ENCODE measurements at places on chromosomes 11 and 22.

DNA sequence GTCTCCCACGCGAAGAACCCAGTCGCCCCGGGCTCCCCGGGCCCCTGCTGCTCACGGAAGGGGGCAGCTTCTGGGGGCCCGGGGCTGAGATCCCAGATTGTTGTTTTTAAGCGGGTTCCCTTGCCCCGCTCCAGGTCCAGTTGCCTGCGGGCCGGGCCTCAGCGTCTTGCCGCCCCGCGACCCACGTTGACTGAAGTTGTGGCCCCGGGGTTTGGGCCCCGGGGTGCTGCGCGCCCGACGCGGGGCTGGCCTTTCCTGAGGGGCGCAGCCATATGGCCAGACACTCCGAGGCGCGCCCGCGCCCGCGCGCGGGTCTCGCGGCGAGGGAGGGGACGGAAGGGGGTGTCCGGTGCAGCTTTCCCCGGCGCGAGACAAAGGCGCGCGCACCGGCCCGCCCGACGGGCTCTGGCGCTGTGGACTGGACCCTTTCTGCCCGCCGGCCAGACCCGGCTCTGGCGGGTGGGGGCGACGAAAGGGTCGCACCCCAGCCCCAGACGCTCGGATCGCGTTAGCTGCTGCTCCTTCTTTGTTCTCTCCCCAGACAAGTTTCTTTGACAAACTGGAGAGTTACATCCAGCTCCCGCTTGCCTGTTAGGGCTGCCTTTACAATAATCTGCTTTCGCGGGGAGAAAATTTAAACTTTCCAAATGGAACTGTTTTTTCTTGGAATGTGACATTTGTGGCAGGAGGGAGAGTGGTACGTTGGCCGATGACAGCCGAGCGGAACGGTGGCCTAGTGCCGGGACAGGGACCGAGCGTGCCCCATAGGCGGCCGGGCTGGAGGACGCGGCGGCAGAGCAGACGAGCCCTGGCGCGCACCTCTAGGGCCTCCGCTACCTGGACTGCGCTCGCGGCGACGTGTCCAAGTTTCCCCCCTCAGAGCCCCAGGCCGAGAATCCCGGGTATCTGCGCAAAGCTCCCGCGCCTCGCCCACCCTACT lies 716 bp downstream of the AMOTL1 start:
- no peak for DNase-seq

- DNase-seq = no peak
These were observed 81.2 kb downstream of the WNT11 start for GRCh38 chr11:76124905-76125770.

- no peak for DNase-seq
These were observed 53.7 kb downstream of the PARVA start for GRCh38 chr11:12430954-12431595.

GRCh38 chr22:21029486-21030025 lies 2.8 kb downstream of the SLC7A4 start:
- no peak for DNase-seq

All from CD4-positive, alpha-beta T cell treated with Interleukin-6 at 100 ng/mL for 8 hours (primary cell).